ENCODE measurements at places on chromosomes 7 and 10.

- DNase-seq, result no peak
Observed at GRCh38 chr7:29479301-29480200, 84.1 kb upstream of the PRR15 start.

- DNase-seq, result no peak
Observed at GRCh38 chr10:5319863-5320262, 44.9 kb upstream of the UCN3 start.

DNA sequence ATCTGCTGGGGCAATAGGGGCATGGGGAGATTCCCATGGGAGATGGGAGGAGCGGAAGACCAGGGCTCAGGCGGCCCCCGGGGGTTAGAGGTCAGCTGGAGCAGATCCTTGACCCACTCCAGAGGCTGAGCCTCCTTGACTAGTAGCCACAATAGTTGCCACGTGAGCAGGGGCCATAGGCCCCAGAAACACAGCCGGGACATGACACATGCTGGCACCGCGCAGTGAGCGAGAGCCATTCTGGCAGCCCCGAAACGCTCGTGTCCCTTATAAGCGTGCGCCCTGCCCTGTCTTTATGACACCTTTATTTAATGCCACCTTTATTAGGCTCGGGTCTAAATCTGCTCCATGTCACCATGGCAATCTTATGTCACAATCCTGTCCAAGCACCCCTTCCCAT lies 11.0 kb upstream of the ACBD5 start:
- no peak for DNase-seq

DNA sequence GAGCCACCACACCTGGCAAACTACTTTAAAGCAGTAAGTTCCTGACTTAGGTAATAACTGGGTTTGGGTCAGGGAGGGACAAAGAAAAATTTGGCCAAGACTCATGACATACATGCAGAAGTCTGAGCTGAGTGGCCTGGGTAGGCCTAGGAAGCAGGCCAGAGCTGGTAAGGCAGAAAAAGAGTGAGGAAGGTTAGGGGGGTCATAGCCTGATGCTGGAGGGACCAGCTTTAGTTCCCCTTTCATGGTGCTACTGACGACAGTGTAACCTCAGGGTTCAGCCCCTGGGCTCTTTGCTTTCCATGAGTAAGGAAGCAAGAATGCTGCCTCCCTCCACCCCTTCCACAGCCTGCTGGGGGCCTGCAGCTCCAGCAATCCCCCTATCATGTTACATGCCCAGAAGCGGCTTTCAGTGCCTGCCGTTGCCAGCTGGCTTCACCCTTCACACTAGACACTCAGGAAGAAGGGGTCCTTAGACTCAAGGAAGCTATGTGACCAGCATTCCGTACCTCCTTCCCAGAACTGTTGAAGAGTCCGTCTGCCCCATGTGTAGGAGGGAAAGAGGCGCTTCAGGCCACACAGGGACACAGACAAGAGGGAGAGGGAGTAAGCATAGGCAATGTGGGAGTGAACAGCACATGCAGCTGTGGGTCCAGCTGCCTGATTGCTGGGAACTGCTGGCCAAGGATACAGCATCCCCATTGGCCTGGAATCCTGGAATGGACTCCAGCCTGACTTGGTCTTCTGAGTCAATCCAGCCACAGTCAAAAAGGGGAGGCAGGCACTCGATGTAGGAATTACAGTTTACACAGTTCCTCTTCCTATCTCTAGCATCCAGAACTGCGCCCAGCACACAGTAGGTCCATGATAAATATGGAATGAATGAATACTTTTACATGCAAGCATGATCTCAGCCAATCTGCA lies 4.1 kb upstream of the PLAU start:
- no peak for DNase-seq

DNA sequence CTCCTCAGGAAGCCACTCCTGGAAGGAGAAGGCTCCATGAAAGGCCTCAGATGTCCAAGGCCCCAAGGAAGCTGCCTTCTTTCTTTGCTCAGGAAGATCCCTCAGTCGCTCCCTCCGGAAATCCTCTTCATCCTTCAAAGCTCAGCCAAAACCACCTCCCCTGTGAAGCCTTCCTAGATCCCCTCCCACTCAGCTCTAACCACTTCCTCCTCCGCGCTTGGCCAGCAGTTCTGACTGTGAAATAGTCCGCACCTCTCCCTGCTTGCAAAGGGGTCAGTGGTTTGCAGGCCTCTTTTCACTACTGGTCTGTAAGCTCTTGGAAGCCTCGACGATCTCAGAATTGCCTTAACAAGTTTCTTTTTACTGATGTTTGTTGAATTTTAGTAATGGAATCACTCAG lies 23.9 kb downstream of the PYROXD2 start:
- DNase-seq, result no peak

DNA sequence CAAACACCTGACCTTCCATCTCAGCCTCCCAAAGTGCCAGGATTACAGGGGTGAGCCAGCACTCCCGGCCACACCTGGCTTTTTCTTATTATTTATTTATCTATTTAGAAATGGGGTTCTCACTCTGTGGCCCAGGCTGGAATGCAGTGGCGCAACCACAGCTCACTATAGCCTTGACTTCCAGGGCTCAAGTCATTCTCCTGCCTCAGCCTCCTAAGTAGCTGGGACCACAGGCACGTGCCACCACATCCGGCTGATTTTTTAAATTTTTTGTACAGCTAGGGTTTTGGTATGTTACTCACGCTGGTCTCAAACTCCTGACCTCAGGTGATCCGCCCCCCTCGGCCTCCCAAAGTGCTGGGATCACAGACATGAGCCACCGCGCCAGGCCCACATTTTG lies 56.9 kb upstream of the MYL10 start:
- no peak for DNase-seq

DNA sequence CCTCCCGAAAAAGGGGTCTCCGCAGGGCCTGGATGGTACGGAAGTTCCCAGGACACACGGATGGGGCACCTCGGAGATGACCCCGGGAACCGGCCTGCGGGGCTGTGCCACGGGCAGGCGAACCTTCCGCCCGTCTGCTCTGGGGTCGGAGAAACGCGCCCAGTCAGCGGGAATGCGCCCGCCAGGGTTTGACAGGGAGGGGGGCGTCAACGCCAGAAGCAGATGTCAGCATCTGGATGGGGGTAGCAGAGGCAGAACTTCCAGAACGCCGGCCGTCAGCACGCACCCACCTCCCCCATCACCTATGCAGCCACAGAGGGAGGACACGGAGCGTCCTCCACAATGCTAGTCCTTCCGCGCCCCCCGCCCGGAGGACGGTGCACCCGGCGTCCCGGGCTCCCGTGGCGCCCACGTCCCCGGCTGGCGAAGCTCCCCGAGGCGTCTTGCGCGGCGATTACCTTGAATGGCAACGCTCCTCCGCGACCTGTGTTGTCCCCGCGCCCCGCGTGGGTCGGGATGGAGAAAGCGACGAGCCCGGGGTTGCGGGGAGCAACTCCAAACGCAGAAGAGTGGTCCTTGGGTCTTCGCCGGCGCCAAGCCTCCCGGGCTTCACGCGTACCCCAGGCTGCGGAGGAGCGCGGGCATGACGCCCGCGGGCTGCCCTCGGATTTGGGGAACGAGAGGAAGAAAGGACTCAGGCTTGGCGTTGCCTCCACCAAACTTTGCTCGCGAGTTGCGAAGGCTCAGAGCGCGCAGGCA lies 561 bp downstream of the FGFR2 start:
- DNase-seq, result no peak

- no peak for DNase-seq
Observed at GRCh38 chr10:111936143-111936542, 247.4 kb downstream of the GPAM start.

- no peak for DNase-seq
Observed at GRCh38 chr10:4511509-4511908, 314.5 kb upstream of the AKR1E2 start.

DNA sequence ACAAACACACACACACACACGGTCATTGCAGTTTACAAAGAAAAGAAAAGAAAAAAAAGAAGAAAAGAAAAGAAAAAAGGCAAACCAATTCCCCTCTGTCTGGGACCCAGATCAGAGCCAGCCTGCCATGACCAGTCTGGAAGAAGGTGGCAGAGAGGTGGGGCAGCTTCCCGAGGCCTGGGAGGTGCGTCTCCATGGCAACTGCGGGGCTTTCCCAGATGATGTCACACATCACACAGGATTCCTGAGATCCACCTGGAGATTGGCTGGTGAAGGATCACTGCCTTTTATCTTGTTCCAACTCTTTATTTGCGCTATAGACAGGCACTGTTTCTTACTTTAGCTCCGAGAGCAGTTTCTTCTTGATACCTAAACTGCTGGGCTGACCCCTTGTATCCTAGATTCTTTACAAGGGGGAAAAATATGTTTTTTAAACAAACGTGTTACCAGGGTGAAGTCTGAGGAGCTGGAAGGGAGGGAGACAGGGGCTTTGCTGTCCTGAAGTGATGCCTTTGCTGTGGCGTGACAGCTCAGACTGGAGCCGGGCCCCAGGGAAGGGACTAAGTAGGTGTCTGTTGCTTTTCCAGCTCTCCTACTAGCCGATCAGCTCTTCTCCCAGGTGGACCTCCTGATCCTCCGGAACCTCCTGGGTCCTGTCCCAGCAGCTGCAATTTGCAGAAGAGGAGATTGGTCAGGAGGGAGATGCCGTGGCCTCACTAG lies 298.5 kb downstream of the KLF6 start:
- DNase-seq, result no peak

GRCh38 chr7:57424515-57425238 lies 25.3 kb upstream of the ZNF716 start:
- DNase-seq, result no peak

DNA sequence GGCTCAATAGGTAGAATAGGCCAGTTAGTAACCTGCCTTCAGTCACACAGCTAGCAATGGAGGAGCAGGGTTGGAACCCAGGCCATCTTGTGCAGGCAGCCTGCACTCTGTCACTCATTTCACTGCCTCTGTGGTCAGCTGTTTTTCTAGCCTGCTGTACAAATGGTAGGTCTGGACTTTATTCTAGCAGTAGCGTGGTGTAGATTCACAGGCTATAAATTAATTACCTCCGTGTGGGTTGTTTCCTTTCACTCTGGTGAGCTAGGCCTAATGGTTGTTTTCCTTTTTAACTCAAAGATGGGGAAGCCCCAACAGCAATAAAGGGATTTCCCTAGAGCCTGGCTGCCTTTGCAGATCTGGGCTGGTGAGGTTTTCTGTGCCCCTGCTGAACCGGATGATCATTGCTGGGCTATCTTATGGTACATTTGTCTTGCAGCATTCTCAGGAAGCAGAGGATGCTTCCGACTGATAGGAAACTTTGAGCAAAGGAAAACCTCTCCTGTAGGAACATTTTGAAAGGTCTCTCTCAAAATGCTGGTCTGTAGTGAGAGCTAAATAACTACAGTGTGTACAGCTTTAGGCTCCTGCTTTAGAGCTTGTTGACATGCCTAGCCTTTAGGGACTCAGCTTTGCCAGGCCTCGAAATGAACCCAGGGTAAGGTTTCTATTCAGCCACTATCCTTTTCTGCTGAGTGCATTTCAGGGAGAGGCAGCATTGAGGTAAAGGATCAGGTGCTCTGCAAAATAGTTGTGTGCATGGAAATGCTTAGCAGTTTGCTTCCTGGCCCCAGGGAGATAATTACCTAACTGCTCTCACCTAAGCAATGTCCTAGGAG lies 157.4 kb downstream of the ST7 start:
- DNase-seq, result peak; percentile 54

GRCh38 chr10:104766341-104766740 lies 125.3 kb downstream of the SORCS3 start:
- DNase-seq, result no peak

GRCh38 chr10:86167121-86167761 lies 199.4 kb downstream of the GRID1 start:
- no peak for DNase-seq

DNA sequence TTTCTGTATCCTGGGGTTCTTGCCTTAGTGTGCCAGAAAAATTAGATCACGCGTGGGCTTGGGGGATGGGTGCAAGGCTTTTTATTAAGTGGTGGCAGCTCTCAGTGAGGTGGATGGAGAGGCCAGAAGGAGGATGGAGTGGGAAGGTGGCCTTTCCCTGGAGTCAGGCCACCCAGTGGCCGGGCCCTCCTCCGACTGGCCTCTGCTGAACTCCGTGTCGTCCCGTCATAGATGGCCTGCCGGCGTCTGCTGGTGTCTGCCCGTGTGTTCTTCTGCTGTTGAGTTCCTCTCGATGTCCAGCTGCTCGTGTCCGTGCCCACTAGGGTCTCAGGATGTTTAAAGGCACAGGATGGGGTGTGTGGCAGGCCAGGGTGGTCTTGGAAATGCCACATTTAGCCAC lies 4.0 kb upstream of the ZNF746 start:
- DNase-seq, result no peak

DNA sequence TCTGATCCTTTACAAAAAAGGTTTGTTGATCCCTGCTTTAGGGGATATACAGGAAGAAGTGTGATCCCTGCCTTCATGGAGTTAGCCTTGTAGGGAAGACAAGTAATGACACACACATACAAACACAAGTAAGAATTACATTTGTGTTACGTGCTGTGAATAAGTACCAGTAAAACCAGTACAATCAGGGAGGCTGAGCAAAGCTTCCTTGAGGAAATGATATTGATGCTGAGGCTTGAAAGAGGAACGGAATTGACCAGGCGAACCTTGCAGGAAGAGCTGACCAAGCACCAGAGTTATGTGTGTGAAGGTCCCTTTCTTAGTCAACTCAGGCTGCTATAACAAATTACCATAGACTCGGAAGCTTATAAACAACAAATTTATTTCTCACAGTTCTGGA lies 83.6 kb upstream of the CACUL1 start:
- no peak for DNase-seq

- DNase-seq, result no peak
Observed at GRCh38 chr10:103124420-103125096, 68.5 kb downstream of the NT5C2 start.

GRCh38 chr10:107971973-107972372 lies 807.5 kb upstream of the SORCS1 start:
- DNase-seq, result no peak

DNA sequence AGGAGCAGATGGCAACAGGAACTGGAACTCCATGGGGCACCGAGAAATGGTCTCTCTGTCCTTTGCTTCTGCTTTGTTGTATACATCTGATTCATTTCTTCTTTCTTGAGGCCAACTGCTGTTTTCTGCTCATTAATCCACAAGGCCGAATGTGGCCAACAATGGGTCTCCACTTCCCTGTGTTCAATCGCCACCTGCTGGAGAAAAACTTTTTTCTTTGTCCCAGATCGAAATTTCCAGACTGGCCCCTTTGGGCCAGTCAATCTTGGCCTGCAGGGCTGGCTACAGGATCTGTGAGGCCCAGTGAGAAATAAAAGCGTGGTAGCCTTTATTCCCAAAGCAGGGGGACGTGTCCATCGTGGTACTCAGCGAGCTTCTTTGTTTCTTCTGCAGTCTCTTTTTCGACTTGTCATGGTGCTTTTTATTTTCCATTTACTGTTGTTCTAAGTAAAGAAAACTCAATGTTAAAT lies 58.8 kb downstream of the PARP12 start:
- peak; percentile 40 for DNase-seq

GRCh38 chr7:18974803-18975202 lies 142.6 kb downstream of the TWIST1 start:
- no peak for DNase-seq

GRCh38 chr7:120108376-120108775 lies 164.6 kb upstream of the KCND2 start:
- DNase-seq, result no peak

- DNase-seq, result no peak
Observed at GRCh38 chr10:112356686-112357085, 17.2 kb upstream of the ACSL5 start.

All from stimulated activated CD4-positive, alpha-beta T cell treated with anti-CD3 and anti-CD28 coated beads, Interleukin-4, amount 100 ng/mL, for 24 hours (primary cell).